Urinary bladder (tissue), 4 donors: ENCODE measurements at places on chromosomes 7 and 10. TPM values are rescaled to one million over a fixed set of nuclear protein-coding genes. Genes with fewer than 3 reads are reported as not detected.

- no peak for DNase-seq
Measured at GRCh38 chr10:69060127-69060798, 27.6 kb upstream of the SRGN start.

Gene ENTPD7
- polyA plus RNA-seq = 7.4 TPM

Gene TUBB8
- 0.48 TPM for polyA plus RNA-seq

DNA sequence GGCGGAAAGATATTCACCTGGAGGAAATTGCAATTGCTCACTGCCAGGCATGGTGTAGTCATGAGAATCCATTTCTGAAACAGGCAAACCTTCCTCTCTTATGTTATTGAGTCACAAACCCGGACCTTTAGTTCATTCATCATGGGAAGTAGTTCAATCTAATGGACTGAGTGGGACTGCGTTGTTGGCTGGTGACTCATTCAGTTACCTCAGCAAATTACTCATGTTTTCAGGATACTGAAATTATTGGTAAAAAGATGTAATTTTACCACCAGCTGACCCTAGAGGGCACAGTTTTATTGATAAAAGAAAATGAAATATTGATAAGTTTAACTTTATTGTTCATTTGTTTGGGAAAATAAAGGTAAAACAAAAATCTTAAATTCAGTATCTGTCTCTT lies 1194.4 kb upstream of the SORCS1 start:
- no peak for DNase-seq

Gene LAMB4
- polyA plus RNA-seq = 0.16 TPM

Gene YAE1
- polyA plus RNA-seq = 26.0 TPM

DNA sequence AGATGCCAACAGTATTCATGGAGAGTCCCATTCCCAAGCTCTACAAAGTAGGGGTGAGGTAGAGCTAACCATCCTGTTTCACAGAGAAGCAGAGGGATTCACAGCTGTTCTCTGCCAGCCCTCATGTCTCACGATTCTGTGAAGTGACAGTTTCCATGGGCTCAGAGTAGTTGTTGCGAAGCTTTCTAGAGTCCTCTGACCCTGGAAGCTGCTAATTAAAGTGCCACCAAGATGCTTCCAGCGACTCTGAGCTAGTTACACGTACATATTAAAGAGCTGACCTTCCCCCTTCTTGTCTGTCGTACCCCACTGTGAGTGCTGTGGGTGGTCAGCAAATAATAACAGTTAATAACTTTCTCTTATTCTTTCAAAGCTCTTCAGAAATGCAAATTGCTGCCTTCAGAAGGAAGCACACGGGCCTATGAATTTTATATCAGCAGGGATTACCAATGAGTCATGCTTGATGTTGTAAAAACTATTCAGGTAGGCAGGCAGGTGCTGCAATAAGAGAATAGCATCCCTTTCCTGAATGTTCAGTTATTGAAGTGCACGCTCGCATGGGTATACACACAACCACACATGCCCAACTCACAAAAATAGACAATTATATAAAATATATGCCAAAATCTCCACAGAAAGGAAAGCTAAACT lies 34.1 kb downstream of the DNAJB9 start:
- no peak for DNase-seq

DNA sequence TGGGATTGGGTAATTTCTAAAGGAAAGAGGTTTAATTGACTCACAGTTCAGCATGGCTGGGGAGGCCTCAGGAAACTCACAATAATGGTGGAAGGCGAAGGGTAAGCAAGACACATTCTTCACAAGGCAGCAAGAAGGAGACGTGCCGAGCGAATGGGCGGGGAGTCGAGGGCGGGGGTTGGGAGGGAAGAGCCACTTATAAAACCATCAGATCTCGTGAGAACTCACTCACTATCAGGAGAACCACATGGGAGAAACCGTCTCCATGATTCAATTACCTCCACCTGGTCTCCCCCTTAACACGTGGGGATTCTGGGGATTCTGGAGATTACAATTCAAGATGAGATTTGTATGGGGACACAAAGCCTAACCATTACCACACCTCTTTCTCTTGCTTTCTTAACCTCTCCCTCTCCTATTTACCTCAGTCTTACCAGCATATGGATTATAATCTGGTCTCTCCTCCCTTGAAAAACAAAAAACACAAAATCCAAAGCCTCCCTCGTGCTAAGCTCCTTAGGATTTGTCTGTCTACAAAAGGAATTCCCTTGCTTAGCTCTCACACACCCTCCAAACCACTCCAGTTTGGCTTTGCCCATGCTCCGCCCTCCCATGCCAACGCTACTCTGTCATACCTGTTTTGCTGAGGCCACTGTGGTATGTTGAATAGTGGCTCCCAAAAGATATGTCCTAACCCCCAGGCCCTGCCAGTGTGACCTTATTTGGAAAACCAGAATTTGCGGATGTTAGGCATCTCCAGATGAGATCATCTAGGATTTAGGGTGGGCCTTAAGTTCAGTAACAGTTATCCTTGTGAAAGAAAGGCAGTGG lies 19.6 kb upstream of the EFCAB10 start:
- no peak for DNase-seq

Gene WDFY4
- 2.0 TPM for polyA plus RNA-seq

DNA sequence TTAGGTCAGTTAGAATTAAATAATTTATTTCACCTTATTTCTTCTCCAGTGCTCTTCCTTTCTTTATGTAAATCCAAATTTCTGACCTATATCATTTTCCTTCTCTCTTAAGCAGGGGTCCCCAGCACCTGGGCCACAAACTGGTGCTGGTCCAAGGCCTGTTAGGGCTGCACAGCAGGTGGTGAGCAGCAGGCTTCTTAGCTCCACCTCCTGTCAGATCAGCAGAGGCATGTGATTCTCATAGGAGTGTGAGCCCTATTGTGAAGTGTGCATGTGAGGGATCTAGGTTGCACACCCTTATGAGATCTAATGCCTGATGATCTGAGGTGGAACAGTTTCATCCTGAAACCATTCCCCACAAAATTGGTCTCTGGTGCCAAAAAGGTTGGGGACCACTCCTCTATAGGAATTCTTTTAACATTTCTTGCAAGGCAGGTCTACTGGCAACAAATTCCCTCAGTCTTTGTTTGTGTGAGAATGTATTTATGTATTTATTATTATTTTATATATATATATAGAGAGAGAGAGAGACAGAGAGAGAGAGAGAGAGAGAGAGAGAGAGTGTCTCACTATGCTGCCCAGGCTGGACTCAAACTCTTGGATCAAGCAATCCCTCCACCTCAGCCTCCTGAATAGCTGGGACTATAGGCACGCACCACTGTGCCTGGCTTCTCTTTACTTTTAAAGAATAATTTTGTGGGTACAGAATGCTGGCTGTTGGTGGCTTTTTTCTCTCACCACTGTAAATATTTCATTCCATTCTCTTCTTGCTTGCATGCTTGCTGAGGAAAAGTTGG lies 4.3 kb upstream of the ABCC2 start:
- DNase-seq = no peak

Gene CPA2
- polyA plus RNA-seq = 0.09 TPM

Gene ABCC2
- polyA plus RNA-seq = 2.4 TPM

DNA sequence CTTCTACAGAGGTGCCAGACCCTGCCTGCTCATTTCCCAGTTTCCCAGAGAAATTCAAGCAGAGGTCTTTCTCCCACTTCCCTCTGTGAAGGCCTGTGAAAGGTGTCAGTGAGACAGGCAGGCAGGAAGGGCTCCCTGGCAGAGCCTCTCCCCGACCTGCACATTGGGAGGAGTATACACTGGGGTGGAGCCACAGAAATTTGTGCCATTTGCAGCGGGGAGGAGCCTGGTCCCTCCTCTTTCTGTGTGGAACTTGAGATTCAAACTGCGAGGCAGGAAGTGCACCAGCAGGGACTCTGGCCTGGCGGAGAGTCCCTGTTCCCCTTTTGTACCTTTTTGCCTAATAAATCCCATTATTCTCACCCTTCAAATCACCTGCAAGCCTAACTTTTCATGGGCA lies 54.6 kb upstream of the OPN4 start:
- no peak for DNase-seq

Gene ZSCAN21
- polyA plus RNA-seq = 11.6 TPM

DNA sequence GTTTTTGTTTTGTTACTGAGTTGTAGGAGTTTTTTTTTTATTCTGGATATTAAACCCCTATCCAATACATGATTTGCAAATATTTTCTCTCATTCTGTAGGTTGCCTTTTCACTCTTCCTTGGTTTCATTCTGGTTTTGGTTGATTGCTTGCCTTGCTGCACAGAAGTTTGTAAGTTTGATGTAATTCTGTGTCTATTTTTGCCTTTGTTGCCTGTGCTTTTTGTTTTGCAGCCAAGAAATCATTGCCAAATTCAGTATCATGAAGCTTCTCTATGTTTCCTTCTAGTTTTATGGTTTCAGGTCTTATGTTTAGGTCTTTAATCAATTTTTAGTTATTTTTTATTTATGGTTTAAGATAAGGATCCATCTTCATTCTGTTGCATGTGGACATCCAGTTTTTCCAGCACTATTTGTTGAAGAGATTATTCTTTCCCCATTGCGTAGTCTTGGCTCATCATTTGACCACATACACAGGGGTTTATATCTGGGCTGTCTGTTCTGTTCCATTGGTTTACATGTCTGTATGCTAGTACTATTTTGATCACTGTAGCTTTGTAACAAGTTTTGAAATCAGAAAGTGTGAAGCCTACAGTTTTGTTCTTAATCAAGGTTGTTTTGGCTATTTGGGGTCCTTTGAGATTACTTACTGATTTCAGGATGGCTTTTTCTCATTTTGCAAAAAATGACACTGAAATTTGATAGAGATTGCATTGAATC lies 26.4 kb downstream of the BMPR1A start:
- DNase-seq = no peak

DNA sequence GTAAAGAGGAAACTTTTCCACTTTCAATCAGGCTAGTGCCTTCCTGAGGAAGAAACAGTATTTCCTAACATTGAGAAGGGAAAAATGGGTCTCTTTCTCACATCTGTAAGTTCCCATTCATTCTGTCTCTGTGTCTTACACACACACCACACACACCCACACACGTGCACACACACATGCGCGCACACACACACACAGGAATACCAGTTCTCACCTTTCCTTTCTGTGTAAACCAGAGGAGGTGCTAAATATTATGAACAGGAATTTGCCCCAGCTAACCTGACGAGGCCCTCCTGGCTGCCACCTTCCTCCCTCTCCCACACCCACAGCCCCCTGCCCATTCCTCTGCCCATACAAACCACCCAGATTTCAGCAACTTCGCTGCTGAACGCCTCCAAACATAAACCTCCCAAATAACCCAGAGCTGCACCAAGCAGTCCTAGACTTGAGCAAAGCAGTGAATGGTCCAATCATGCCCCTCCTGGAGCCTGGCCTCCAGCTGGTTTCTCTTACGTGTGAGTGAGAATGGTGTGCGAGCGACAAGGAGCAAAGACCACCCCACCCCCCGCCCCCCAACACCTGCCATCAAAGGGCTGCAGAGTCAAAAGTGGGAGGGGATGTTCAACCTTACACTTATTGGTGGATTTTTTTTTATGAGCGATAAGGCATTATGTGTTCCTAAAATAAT lies 190.5 kb downstream of the HECW1 start:
- DNase-seq = no peak

DNA sequence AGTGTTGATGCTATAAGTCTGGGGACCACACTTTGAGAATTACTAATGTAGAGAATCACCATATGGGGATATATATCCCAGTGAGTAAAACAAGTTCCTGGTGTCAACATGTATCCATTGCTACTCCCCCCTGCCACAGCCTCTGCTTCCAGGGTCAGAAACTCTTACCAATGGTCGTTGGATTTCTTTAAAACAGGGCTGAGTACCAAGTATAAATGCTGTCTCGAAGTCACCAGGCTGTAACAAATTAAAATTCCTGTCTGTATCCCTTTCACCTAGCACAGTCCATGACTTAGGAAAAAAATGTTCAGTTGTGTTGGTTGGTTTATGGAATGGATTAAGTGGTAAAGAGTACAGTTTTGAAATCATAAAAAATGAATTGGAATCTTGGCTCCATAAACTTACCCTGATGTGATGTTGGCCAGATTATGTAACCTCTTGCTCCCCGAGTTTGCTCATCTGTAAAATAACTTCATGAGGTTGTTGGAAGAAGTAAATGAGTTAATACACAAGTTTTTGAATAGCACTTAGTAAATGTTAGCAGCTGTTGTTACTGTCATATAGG lies 364.0 kb upstream of the LRGUK start:
- no peak for DNase-seq

DNA sequence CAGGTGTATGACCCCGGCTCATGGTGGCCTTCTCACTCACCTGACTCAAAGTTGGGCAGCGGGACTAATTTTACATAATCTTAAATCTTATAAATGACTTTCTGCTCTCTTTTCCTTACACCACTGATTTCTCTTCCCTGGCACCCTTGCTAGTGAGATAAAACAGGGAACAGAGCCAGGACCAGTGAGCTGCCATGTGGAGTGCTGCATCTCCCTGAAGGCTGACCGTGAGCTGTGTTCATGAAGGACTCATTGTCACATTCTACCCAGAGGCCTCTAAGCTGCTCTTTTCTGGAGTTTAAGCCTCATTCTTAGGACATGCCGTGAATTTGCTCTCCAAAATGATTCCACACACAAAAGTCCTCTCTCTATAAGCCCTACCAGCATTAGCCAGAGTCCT lies 762.3 kb downstream of the AUTS2 start:
- no peak for DNase-seq

DNA sequence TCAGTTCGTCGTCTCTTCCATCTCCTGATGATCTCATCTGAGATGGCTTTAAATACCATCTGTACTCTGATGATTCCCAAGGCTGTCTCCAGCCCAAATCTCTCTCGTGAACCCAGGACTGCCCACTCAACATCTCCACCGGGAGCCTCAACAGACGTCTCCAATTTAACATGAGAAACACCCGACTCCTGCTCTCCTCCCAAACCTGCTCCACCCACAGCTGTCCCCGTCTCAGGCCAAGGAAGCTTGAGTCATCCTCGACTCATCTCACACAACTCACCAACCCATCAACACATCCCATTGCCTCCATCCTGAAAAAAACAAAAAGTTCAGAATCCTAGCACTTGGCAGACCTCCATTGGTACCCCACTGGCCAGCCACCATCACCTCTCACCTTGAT lies 29.7 kb upstream of the CALN1 start:
- DNase-seq = no peak

GRCh38 chr7:43735403-43735801 lies 6.1 kb upstream of the COA1 start:
- DNase-seq = no peak

- no peak for DNase-seq
Measured at GRCh38 chr10:123863721-123864482, 27.7 kb downstream of the CPXM2 start.

- DNase-seq = no peak
Measured at GRCh38 chr7:37245590-37245989, 203.1 kb downstream of the ELMO1 start.

DNA sequence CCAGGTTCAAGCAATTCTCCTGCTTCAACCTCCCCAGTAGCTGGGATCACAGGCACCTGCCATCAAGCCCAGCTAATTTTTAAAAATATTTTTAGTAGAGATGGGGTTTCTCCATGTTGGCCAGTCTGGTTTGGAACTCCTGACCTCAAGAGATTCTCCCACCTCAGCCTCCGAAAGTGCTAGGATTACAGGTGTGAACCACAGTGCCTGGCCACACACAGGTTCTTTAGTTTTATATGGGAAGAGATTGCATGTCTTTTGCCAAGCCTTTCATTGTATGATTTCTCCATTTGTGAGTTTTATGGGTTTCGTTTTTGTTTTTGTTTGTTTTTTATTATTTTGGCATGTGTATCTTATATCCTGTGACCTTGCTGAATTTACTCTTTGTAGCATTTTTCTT lies 40.9 kb downstream of the C1GALT1 start:
- DNase-seq = no peak

Gene TBXAS1
- polyA plus RNA-seq = 12.2 TPM

Gene CCL24
- polyA plus RNA-seq = not detected

Gene SORCS1
- 9.3 TPM for polyA plus RNA-seq

- DNase-seq = no peak
Measured at GRCh38 chr10:17644485-17644943, 563 bp downstream of the STAM start.

GRCh38 chr7:142943706-142944268 lies 4.5 kb downstream of the LLCFC1 start:
- DNase-seq = peak; percentile 69
